ENCODE measurements at places on chromosomes 12 and 14.

GRCh38 chr12:126198966-126199692 lies 1133.9 kb downstream of the AACS start:
- DNase-seq: no peak

- DNase-seq: no peak
These were observed 43.8 kb downstream of the CCNK start for GRCh38 chr14:99524804-99525698.

GRCh38 chr14:96177766-96178375 lies 26.8 kb upstream of the BDKRB2 start:
- DNase-seq: no peak

DNA sequence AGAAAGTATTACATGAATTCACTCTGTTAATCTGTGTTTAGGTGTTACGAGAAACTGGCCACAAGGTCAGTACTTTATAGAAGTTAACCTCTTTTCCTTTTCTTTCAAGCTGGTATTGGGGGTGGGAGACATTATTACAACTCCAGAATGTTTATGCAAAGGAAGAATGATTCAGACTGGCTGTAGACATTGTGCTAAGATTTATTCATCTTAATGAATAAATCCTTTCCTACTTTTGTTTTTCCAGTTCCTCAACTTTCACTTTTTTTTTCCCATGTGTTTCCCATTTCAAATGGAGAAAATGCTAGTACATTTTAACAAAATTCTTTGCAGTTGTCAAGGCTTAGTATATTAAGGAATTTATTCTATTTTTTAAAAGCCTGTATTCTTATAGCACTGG lies 1.3 kb downstream of the OTOGL start:
- DNase-seq: no peak

GRCh38 chr12:65074932-65075331 lies 46.2 kb downstream of the WIF1 start:
- DNase-seq: no peak

GRCh38 chr12:99393763-99394162 lies 253.8 kb upstream of the GARIN6 start:
- no peak for DNase-seq

DNA sequence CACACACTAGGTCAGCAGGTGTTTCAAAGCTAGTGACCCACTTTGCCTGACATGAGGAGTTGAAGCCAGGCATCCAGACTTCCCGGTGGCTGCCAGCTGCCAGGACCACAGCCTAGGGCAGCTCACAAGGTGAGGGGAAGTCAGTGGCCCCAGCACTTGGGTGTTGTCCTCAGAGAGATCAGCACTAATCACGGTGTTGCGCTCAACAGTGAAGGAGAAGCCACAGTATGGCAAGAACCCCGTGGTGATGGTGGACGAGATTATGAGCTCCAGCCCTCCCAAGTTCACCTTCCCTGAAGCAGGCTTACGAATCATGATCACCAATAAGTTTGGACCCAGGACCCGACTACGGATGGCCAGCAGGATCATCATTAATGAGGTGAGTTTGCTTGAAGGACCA lies 59.9 kb upstream of the RIN3 start:
- no peak for DNase-seq

DNA sequence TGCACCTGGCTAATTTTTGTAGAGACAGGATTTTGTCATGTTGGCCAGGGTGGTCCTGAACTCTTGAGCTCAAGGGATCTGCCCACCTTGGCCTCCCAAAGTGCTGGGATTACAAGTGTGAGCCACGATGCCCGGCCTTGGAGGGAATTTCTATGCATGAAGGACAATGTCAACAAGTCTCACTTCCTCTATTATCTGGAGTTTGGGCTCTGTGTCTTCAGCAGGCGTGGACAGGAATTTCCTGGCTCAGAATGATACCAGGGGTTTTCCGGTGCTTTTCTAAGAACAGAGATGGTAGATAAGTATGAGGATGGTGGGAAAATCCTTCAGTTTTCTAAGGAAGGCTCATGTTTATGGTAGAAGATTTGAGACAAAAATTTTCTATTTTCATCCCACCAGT lies 75.0 kb upstream of the CCDC60 start:
- DNase-seq: no peak

DNA sequence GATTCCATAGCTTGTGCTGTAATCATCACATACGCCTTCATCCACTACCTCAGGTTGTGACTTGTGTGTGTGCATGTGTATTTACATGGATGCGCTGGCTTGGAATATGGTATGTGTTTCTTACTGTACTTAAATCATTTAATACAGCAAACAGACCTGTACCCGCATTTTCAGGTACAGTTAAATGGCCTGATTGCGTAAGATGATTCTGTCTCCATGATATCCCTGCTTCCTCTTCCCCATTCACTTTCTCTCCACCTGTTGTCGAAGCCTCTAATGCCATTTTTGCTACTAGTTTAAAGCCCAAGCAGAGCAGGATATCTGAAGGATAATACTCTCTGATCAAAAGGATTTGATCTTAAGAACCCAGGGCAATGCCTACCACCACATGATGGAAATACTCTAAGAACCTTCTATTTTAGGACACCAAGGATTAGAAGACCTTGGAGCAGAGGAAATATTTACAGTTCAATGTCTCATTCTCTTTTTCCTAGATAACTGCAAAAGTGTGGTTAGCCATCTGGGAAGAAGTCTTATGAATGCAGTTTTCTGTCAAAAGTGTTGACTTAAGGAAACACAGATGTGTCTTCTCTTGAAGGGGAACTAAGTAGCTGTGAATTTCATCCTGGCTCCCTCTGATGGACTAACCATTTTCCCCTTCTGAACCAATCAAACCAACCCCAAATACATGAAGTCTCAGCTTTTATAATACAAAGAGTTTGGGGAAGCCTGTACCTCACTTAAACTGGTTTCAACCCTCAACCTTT lies 78.7 kb downstream of the HELB start:
- no peak for DNase-seq

- DNase-seq: no peak
These were observed 5.5 kb upstream of the ZNF384 start for GRCh38 chr12:6694701-6695100.

GRCh38 chr14:103367995-103368394 lies 17.2 kb upstream of the MARK3 start:
- no peak for DNase-seq
